ENCODE measurements at places on chromosomes 2 and 18. TPM values are rescaled to one million over a fixed set of nuclear protein-coding genes. Genes with fewer than 3 reads are reported as not detected.

The UXS1 gene
- total RNA-seq, result 36.7 TPM

The CYP1B1 gene
- 12.7 TPM for total RNA-seq

The RNF125 gene
- 34.6 TPM for total RNA-seq

The NDUFAF7 gene
- 27.1 TPM for total RNA-seq

The LGALSL gene
- total RNA-seq, result 2.5 TPM
